ENCODE measurements at places on chromosomes 13 and 19.

DNA sequence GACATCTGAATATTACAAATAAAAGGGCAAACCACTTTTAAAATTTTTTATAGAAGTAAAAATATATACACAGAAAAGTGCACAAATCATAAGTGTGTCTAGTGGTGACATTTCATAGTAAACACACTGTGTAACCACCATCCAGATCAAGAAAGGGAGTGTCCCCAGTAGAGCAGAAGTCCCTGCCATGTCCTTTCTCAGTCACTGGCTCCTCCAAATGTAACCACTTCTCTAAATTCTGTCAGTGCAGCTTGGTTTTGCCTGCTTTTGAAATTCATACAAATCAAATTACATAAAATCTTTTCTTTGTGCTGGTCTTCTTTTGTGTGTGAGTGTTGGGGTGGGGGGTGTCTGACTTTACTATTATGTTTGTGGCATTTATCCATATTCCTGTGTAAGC is 116.5 kb downstream of the RBM26 start:
- no peak for DNase-seq

DNA sequence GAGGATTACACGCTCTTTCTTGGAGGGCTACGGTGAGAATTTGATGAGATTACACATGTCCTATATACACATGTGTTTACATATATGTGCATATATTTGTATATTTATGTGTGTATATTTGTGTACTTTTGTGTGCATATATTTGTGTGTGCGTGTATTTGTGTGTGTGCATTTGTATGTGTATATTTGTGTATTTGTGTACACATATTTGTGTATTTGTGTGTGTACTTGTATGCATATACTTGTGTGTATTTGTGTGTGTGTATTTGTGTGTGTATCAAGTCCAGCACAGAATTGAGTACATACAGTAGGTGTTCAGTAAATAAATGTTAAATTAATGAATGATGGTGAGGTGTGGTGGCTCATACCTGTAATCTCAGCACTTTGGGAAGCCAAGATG is 1.8 kb downstream of the TMEM143 start:
- no peak for DNase-seq

GRCh38 chr19:9407827-9408226 is 27.5 kb downstream of the ZNF266 start:
- DNase-seq = no peak

- DNase-seq = no peak
Observed at GRCh38 chr13:94710881-94711560, 1.3 kb downstream of the SOX21 start.

DNA sequence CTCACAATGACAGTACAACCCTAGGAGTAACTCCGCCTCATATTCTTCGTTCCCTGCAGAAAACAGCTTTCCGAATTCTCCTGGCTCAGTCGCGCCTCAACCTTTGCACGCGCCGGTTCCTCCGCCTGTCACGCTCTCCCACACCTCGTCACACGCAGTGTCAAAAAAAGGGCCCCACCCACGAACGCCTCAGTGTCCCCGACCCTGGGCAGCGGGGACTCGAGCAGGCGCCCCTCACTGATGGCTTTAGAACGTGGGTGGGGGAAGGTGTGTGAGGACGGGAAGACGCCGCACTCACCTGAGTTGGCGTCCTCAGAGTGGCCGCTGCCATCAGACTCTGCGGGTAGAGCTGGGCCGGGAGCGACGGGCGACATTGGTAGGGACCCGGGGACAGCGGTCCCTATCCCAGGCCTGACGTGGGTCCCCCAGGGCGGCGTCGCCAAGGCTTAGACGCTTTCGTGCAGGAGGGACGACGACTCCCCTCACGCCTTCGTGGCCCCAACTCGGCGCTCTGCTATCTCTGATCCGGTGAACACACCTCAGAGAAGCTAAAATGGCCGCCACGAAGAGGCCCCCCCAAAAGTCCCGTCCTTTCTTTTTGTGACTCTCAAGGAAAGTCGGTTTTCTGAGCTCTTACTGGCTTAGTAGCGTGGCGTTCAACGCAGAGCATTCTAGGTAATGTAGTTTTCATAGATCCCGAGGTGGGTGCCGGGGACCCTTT is at the start of gene ZNF154:
Gene ZNF154 (minus strand): TSS at position 564 of the 721 bp plus-strand sequence. CDS start 233 bp downstream, at position 331.
- peak; percentile 16 for DNase-seq

GRCh38 chr19:14048443-14049153 is 13.3 kb downstream of the PALM3 start:
- peak; percentile 81 for DNase-seq

DNA sequence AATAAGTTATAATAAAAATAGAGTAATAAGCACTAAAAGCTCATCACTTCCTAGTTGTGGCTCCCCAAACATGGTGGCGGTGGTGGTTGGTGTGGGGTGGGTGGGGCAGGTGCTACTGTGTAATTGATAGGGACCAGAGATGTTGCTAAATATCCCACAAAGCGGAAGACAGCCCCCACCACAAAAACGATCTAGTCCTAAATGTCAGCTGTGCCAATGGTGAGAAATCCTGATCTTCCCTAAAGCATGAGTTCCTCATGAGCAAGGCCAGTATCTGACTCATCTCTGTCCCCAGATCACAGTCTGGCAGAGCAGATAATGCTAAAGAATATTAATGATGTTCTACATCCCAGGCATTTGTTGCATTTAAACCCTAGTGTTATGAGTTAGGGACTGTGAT is 1.9 kb upstream of the EDDM13 start:
- DNase-seq = no peak

DNA sequence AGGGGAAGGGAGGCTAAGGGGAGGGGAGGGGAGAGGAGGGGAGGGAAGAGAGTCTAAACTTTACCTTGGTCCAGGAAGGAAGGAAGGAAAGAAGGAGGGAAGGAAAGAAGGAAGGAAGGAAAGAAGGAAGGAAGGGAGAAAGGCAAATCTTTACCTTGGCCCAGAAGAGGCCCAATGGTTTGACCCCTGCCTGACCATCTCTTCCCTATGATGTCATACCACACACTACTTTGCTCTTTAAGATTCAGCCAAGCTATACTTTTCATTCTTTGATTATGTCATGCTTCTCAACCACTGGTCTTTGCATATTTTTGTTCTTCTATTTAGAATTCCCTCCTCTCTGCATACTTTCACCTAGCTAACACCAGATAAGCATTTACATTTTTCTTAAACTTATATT is 1077.5 kb downstream of the PCDH9 start:
- DNase-seq = no peak

DNA sequence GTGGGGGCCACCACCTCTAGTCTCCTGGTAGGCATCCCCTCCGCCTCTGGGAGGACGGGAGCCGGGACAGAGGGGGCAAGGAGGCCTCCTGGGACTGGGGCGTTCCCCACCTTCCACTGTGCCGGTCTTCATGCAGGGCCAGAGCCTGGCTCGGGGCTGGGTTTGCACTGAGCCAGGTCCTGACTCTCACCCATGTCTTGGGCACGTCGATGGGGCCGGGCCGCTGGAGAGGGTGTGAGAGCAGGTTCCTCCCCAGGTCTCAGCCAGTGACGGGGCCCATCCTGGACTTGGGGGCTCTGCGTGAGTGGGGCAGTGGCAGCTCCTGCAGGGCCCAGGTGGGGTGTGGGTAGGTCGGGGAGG is 26.6 kb downstream of the ATP11A start:
- DNase-seq = no peak

GRCh38 chr13:26896986-26897668 is 136.5 kb upstream of the GPR12 start:
- no peak for DNase-seq

DNA sequence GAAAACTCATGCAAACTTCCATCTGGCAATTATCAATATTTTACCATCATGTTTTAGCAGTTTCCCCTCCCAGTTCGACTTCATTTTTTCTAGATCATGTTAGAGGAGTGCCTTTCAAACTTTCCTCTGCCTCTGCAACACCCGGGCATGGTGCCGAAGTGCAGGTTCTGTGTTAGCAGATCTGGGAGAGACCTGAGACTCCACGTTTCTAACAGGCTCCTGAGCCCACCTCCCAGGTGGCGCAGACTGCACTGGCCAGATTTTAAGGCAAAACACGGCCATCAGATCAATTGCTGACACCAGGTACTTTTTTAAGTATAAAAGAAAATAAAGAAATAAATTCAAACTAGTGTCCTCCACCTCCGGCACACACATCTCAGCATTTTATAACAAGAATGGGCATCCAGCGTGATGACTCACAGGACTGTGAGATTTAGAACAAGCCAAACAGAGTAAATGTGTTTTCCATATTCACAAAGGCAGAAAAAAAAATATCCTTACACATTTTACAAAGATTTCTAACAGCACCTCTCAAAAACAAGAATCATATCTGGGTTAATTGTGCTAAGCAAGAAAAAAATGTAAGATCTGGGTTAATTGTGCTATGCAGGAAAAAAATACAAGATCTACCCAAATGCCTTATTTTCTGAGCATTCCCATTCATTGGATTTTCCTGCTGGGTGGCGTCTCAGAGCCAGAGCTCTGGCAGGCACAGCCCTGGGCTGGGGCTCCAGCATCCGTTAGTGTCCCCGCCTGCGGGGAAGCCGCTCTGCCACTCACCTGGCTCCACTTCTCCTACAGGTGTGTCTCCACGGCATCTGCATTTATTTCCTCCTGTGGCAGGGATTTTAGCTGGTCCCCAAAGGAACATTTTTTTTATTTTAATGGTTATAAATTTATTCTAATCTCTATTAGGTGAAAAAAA is 127.9 kb upstream of the SOX1 start:
- DNase-seq = no peak

DNA sequence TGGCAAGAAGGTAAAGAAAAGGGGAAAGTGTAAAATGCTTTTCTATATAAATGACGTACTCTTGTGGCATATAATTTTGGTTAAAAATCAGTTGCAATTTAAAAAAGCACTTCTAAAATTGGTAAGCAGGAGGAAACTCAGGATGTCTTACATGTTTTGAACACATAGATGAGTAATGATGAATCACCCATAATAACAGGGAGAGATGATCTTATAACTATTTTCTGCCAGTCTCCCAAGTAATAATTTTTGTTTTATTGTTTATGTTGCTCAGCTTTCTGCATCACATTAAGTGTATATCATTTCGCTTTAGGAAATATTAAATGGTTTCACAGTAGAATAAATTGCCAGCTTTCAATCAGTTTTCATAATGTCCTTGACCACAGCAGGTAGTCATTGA is 1430.7 kb upstream of the PCDH20 start:
- no peak for DNase-seq

- DNase-seq = no peak
Observed at GRCh38 chr19:47469719-47470118, 2.0 kb downstream of the SLC8A2 start.

DNA sequence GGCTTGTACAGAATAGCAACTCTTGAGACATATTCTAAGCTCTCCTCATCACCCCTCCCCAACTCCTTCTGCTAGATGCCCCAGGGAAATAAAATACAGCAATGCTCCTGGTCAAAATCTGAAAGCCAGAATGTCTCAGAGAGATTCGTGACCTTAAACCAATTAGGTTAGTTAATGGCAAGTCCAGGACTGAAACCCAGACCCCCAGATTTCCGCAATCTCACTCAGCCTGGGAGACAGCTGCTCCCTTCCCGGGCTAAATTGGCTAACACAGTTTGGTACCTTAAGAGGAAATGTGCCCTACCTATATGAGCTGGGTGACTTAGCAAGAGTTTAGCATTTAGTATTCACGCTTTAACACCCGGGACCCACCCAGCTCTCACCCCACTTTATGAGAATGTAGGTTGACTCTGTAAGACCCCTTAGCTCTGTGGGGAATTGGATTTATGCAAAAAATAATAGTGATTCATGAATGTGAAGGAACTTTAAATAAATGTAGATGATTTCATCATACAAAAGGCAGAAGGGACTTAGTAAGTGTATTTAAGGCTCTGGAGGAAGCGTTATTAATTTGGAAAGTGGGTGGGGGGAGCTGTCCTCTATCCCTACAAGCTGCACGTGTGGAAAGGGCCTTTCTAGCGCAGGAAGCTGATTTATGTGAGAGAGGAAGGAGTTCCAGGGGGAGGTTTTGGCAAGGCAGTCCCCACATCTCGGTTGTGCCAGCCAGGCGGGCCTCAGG is 1.1 kb downstream of the DLEU7 start:
- no peak for DNase-seq

DNA sequence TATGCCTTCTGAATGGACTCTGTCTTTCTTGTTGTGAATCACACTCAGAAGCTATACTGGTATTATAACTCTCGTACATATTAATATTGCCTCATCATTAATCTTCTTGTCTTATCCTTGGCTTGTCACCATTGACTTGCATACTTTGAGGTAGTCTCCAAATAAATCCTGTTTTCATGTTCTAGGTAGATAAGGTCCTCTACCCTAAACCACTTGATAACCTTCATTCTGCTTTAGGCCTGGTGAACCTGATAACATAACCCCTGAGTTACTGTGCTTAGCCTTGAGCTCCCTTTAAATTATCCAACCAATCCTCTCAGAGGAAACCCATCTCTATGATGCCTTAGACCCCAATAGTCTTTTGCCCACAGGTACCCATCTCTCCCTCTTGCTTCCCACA is 1162.3 kb downstream of the SLITRK1 start:
- DNase-seq = no peak

DNA sequence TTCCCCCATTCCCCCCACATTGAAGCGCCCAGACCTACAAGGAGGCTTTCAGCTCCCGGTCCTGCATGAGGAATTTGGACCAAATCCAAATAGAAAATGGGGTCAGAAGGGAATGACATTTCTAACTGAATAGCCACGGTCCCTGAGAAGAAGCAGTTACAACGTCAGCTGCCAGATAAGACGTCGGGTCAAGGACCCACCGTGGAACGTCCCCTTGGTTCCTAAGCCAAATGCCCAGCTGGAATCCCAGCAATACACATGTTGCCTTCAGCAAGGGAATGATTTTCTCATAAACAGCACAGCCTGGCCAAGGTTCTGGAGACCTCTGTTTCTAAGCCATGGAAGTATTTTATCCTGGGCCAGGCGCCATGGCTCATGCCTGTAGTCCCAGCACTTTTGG is 109.1 kb upstream of the PEG3 start:
- DNase-seq = no peak

DNA sequence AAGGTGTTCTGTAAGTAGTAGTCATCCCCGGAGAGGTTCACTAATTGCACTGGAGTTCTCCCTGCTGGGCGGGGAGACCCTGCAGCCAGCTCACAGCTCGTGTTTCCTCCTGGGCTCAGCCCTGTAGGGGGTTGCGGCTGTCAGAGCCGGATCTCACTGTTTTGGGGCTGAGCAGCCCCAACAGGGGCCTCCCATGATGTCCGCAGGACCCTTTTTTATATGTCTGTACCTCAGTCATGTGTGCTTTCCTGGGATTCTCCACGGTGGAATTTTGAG is 130.2 kb upstream of the MCF2L start:
- no peak for DNase-seq

- no peak for DNase-seq
Observed at GRCh38 chr19:39381910-39382611, 8.8 kb downstream of the PAF1 start.

DNA sequence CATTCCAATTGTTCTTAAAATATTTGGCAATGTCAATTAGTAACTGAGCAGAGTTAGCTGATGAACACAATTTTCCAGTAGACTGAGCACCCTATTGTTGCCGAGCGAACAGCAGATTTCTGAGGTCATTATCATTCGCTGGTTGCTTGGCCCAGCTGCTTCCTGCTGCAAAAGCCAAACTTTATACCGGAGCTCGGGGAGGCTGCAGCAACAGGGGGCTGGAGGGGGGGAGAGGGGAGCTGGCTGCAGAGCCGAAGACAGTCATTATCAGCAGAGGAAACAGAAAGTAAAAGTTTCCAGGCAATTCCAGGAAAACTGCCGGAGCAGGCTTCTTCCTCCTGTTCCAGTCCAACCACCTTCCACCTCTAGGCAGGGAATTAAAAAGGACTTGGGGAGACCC is 77.9 kb downstream of the ZNF536 start:
- DNase-seq = no peak

- DNase-seq = no peak
Observed at GRCh38 chr13:83613524-83613923, 268.8 kb downstream of the SLITRK1 start.

- no peak for DNase-seq
Observed at GRCh38 chr13:41315443-41316047, 4.5 kb downstream of the NAA16 start.

All from stimulated activated CD4-positive, alpha-beta T cell treated with anti-CD3 and anti-CD28 coated beads, Interleukin-4, amount 100 ng/mL, for 1 hour (primary cell).